NCI-H446 (cell line): ENCODE measurements at places on chromosomes 7 and 10.

DNA sequence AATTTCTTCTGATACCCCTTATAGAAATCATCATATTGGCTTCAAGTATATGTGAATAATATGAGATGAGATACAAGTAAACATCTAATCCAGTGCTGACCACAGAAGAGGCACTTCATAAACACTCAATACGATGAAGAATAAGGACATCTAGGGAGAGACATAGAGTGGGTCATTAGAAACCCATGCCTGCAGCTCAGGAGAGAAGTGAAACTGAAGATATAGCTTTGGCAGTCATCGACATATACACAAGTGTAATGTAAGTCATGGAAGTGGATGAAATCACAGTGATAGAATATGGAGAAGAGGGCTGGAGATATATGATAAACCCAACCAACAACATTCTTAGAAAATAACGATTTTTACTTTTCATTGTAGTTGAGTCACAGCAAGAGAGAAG lies 665.0 kb downstream of the PARD3 start:
- DNase-seq, result no peak

DNA sequence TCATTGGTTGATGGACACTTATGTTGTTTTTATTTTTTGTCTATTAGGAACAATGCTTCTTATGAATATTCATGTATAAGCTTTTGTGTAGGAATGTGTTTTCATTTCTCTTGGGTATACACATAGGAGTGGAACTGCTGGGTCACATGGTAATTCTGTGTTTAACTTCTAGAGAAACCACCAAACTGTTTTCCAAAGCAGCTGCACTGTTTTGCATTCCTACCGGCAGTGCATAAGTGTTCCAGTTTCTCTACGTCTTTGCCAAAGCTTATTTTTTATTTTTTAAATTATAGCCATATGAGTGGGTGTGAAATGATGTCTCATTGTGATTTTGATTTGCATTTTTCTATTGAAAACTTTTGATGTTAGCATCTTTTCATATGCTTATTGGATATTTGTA lies 51.3 kb downstream of the ADK start:
- DNase-seq, result no peak

DNA sequence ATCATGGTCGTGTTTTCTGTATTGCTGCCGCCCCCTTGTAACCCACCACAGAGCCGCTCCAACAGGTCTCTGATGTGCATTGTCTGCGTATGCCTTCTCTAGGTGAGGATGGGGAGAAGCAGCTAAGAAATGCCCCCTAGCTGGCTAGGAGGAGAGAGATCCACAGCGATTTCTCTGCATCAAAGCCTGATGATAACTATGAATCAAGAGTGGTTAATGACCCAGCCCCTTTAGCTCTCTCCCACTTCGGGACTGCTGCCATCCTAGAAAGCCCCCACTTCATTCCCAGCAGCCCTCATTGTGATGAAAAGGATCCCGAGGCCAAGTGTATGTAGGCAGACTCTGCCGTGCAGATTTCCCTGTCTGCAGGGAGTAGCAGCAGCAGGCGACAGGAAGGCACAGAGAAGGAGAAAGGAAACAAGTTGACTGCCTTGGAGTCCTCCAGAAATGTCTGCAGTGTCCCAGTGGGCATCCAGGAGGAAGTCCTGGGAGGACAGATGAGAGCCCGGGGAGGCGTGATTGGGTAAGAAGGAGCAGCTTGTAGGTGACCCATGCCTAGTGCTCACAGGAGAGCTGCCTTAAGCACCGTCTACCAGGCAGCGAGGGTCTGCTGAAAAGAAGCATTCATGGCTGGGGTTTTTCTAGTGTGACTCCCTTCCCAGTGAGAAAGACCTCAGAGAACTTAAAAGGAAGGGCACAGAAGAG lies 2.9 kb downstream of the PLXNA4 start:
- no peak for DNase-seq

DNA sequence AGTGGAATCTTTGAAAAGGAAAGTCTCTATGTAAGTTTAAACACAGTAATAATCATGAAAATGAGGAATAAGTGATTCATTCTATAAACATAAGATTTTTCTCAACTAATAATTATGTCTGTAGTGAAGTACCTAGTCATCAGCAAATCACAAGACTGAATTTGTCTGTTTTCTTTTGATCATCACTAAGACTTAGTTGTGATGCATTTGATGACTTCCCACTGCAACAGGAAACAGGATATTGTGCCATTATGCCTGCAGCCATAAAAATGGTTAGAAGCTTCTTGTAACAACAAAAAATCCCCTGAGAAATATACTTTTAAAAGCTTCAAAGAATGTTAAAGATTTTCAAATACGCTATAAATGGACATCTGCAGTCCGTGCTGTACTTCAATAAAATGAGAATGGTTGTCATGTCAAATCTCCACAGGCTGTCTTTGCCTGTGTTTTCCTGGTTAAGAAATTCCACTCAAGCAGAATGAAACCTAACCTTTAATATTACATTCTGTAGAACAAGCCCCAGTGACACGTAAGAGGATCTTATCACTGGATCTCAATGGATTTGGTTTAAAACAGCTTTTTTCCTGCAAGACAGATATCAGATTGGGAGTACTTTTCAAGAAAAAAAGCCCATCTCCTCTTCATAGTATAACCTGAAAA lies 1262.3 kb upstream of the PHF14 start:
- DNase-seq, result no peak

DNA sequence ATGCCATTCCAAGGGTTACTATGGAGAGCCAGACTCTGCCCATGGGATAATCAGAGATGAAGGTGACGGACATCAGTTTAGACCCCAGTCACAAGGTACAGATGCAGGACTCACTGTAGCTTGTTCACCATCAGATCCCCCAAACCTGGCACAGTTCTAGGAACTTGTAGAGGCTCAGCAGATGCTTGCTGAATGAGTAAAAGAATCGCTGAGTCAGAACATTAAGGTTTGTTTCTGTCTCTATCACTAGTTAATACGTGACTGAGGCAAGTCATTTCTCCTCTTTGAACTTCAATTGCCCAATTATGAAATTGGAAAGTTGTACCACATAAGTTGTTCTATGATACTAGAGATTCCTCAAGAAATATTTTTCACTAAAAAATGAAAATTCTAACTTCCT lies 65.1 kb downstream of the PPP1R3C start:
- DNase-seq, result no peak

GRCh38 chr7:134941952-134942351 lies 44.4 kb upstream of the AGBL3 start:
- DNase-seq, result no peak

DNA sequence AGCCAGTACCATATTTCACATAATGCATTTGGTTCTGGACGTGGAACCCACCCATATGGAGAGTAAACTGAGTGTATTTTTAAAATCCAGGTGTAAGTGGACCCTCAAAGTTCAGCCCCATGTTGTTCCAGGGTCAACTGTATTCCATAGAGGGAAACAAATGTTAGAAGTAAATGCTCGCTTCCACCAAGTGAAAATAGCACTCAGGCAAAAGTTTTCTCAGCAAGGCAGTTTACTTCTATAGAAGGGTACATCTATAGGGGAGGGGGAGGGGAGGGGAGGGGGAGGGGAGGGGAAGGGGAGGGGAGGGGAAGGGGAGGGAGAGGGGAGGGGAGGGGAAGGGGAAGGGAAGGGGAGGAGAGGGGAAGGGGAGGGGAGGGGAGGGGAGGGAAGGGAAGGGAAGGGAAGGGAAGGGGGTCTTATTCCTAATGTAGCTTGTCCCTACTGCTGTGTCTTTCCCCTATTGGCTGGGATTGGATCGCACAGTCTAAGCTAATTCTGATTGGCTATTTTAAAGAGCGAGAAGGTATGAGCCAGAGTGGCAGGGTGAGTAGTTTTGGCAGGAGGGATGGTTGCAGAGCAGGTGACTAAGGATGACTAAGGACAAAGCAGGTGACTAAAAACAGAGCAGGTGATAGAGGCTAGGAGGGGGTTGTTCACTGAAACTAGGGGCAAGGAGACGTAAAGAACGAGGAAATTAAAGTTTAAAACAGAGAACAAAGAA lies 29.1 kb downstream of the GARIN1A start:
- DNase-seq, result no peak

GRCh38 chr10:108616559-108617285 lies 1306.6 kb downstream of the XPNPEP1 start:
- DNase-seq, result no peak

GRCh38 chr10:115895166-115895565 lies 377.8 kb downstream of the GFRA1 start:
- DNase-seq, result no peak

GRCh38 chr7:87219545-87220025 lies at the start of gene TMEM243:
Gene TMEM243, minus strand, starts transcription at chr7:87219732. Its CDS starts 229 bp downstream, at chr7:87219503.
- peak; percentile 34 for DNase-seq

DNA sequence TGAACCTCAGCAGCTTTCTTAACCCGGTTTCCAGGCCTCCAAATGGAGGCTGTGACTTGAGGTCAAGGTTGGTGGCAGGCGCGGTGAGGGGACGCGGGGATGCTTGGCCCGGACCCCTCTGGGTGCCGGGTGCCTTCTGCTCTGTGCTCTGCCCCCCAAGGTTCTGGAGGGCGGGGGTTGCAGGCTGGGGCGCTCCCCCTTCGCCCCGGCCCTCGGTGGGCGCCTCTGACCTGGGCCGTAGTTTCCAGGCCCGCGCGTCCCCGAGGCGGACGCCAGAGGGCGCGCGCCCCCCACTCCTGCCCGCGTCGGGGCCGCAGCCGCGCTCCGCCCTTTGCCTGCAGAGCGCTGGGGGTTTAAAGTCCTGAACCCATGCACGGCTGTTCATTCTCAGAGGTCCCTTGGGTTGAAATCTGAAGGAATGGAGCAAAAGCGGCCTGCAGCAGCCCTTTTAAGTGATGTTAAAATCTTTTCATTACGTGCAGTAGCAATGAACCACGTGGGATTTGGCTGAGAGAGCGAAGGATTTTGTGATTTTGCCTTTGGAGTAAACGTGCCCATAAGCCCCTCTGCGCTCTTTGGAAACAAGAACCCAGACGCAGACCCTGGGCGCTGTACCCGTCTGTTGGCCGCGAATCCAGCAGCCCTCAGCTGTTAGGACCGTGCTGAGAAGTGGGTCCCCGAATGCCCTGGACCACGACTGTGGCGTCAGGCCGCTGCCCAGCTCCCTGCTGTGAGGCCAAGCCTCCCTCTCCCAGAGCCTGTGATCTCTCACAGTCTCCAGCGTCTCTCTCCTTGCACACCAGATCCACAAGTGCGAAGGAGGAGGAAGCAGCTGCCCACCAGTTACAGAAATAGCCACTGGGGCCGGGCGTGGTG lies 135.0 kb downstream of the ACTR3B start:
- DNase-seq, result no peak

DNA sequence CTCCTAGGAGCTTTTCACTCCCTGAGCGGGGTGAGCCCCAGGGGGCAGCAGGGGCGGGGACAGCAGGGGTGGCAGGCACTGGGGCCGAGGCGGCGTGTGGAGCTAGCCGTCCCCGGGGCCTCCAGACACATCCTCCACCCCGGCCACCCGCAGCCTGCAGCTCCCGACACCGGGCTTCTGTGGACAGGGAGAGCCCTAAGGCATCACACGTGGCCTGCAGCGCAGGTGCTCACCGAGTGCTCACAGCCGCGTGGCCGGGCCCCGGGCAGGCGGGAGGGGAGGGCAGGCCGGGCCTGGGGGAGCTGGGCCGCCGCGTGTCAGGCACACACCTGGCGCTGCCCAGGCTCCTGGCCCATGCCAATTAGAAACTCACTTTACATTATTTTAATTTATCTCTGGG lies 51.4 kb downstream of the MICALL2 start:
- no peak for DNase-seq
